CD4-positive, alpha-beta T cell (primary cell): ENCODE measurements at places on chromosomes 5 and 9.

- no peak for DNase-seq
Observed at GRCh38 chr5:87499478-87500410, 87.0 kb upstream of the CCNH start.

DNA sequence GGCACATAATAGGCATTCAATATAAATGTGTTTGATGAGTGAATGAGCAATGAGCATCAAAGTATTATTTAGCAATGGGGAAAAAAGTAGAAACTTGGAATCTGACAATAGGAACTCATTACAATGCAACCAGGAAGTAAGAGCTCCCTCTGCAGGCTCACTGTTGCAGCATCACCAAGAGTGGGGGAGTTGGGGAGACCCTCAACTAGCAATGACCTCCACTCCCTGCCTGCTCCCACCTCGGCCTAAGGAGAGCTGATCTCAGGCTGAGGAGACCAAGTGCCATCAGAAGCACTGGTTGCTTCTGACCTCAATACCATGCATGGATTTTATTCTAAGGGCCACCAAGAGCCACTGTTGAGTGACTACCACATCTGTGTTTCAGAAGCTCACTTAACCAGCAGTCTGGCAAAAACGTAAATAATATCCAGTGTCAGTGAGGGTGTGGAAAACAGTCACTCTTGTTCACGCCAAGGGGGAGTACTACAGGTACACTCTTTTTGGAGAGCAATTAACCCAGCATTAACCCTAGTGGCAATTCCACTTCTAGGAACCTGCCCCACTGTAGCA is 8.0 kb downstream of the VDAC1 start:
- DNase-seq, result no peak

GRCh38 chr5:91277093-91277626 is 106.0 kb downstream of the ARRDC3 start:
- DNase-seq, result no peak

DNA sequence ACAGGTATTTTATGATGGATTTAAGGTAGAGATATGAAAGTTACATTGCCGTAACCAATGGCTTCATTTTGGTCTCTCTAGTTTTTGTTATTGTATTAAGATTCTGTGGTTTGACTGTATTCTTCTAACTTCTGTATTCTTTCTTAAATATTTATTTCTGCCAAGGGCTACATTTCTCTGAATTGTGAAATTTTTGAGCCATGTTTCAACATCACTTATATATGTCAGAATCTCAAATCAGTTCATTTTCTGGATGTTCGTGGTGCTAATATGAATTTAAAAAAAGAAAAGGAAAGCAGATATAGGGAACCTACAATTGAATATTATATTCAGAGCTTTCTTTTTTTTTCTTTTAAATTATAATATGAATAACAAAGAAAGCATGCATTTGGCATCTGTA is 142.7 kb downstream of the ANXA1 start:
- no peak for DNase-seq

- no peak for DNase-seq
Observed at GRCh38 chr5:111975133-111975532, 218.1 kb upstream of the NREP start.

DNA sequence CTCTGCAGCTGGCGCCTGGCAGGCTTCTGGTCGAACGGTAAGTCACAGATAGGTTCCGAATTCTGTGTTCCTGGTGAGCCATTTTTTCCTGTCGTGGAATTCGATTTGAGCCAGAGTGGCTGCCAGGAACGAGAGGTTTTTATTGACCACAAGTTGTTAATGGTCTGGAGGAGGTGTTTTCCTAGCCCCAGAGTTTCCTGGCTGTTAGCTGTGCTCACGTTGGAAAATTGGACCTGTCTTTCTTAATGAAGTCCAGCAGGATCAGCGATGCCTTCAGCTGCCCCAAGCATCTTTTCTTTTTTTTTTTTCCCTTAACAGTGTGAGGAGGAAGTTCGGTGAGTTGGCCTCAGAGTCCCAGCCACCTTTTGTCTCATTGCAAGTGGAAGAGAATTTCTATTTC is 62.9 kb downstream of the COL5A1 start:
- DNase-seq, result no peak

DNA sequence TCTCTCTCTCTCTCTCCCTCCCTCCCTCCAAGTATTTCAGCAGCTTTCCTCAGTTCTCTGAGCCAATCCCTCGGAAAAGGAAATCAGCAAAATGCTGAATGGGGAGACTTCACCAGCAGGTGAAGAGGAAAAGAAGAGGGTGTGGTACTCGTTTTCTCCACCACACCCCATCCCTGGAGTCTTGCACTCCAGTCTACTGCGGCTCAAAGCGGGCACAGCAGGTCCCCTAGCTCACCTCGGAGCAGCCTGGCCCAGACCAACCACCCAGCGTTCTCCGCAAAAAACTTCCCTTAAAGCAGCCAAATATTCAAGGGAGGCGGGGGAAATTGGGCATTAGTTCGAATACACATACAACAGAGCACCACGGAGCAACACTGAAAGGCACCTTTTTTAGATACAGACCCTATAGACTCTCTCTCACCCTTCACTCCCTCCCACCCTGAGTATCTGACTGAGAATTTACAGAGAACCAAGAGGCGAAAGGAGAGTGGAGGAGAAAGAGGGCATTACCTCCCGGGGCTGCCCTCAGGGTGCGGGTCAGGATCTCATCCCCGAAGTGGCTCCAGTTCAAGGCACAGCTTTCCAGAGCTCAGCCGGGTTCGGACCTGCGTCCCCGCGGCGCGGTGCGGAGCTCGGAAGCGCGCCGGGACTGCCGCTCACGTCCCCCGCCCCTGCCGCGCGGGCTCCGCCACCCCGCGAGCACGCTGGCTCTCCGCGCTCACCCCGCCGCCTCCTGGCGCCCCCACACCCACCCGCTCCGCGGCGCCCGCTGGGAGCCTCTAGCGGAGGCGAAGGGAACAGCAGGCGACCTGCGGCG is 1638.5 kb upstream of the C9orf72 start:
- no peak for DNase-seq

DNA sequence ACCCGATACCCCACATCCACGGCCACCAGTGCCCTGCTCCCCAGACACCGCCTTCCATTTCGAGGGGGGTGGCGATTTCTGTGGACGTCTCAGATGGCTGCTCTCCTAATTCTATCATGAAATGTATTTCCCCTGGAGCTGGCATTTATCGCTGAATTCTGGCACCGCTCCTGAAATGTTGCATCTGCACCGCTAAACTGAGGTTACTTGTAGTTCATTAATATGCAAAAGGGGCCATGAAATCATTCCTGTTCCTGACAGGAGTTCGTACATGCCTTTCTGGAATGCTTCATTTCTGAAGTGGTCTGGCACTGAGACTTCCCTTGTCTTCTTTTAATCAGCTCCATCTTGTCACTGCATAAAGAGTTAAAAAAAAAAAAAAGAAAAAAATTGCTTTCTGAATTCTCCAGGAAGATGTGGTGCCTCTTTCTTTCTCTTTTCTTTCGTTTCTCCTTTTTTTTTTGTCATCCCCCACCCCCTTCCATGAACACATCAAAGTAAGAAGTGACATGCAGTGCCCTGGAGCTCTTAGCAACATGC is 97.7 kb upstream of the SMARCA2 start:
- no peak for DNase-seq

DNA sequence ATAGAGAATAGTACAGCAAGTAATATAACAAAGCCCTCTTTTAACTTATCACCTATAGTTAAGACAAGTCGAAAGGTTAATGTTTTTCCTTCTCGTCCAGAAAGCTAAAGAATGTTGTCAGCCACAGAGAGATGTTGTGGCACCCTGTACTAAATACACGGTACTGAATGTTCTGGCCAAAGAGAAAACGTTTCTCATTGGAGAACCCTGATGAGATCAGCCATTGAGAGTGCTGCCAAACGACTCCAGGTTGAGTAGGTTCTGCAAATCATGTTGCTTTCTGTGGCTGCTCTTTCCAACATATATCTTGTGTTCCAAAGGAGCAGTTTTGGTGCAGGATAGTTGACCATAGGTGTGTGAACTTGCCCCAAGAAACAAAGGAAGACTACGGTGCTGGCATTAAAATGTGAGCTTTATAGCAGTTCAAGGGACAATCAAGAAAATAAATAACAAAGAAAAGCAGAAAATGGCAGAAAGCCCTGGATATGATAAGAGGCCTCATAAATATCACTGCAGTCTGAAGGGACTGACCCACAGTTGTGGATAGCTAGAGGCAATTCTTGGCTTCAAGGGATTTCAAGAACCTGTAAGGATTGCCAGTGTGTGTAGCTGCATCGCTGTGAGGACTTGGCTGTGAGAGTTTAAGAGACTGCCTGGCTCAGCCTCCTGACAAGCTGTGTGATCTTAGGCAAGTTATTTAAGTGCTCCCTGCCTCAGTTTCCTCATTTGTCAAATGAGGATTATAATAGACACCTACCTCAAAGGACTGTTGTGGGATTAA is 102.7 kb downstream of the ARHGEF28 start:
- no peak for DNase-seq

- no peak for DNase-seq
Observed at GRCh38 chr5:893137-893506, 438 bp downstream of the TRIP13 start.

DNA sequence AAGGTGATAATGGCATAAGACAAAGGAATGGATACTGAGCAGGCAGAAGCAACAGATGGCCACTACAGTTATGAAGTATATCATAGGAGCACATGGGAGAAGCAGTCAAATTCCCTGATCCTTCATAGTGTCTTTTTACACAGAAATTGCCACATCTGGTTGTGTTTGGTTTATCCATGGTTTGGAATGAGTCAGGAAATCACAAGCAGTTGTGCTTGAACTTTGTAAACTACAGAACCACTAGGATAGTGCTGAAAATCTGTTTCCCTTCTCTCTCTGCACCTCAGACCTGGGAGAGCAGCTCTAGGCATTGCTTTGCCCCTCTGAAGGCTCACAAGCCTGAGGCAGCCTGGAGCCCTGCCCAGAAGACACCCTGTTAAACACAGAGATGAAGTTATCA is 134.0 kb downstream of the DMRT2 start:
- DNase-seq, result no peak

DNA sequence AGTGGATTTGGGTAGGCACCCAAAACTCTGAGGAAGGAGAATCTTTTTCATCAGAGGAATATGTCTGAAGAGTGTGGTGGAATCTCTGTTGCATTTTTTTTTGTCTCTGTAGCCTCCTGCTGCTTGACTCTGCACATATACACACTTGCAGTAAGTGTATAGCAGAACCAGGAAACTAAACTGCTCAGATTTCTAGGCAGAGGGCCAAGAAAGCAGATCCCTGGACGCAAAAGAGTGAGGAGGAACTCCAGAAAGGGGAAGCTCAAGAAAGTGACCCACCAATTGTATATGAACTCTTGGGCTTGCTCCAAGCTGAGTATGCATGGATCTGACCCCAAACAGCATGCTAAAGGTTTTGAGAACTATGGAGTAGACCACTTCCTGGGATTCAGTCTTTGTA is 181.8 kb downstream of the GADD45G start:
- DNase-seq, result no peak

- DNase-seq, result peak; percentile 43
Observed at GRCh38 chr9:125409637-125410521, 148.3 kb downstream of the GAPVD1 start.

- DNase-seq, result no peak
Observed at GRCh38 chr5:74231697-74232096, 408.8 kb downstream of the ENC1 start.

DNA sequence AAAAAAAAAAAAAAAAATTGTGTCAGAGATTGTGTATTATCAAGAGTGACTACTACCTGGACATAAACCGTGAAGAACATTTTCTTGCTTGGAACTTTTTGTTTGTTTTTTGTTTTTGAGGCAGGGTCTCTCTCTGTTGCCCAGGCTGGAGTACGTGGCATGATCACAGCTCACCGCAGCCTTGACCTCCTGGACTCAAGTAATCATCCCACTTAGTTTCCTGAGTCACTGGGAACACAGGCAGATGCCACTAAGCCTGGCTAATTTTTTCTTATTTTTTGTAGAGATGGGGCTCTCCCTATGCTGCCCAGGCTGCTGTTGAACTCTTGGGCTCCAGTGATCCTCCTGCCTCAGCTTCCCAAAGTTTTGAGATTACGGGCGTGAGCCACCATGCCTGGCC is 25.8 kb downstream of the DCP2 start:
- no peak for DNase-seq

DNA sequence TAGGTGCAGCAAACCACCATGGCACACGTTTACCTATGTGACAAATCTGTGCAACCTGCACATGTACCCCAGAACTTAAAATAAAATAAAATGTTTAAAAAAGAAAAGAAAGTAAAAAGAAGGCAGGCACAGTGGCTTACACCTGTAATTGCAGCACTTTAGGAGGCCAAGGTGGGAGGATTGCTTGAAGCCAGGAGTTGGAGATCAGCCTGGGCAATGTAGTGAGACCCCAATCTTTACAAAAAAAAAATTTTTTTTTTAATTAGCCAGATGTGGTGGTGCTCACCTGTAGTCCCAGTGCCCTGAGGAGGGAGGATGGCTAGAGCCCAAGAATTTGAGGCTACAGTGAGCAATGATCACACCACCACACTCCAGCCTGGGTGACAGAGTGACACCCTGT is 12.5 kb upstream of the LHFPL2 start:
- no peak for DNase-seq

GRCh38 chr5:145520335-145520734 is 314.8 kb downstream of the PRELID2 start:
- DNase-seq, result no peak

GRCh38 chr5:178281331-178281730 is 48.7 kb upstream of the PHYKPL start:
- no peak for DNase-seq

GRCh38 chr9:109319017-109319625 is 1.7 kb downstream of the EPB41L4B start:
- no peak for DNase-seq

DNA sequence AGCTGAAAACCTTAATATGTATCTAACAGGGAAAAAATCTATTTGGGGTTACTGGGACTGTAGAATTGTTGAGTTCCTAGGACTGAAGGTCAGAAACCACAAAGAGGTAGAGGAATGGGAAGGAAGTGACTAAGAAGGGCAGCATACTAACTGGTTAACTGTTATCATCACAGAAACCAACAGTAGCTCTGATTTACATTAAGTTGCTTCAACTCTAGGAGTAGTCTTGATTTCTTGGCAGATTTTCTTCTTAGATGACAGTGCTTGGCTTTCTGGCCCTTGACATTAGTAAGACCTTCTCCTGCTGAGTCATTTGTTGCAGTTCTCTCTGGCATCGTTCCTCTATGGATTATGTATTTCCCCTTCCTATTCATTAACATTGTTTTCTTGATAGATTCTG is 116.1 kb upstream of the RASA1 start:
- no peak for DNase-seq

DNA sequence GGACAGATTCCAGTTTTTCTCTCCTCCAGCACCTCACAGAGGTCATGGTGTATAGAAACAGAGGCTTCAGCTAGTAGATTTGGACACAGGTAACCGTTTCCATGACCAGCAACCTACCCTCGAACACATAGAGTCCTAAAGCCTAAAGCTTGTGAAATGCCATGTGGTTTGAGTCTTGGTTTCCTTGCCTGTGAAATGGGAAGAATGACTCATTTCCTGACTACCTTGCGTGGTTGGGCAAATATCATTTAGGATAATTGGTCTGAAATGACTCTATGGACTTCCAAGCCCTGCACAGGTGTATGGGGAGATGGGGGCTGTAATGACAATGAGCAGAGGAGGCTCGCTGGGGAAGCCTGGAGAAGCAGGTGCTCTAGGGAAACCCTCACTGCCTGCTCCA is 134.6 kb downstream of the TTLL11 start:
- no peak for DNase-seq
